ENCODE measurements at places on chromosomes 7 and 10.

DNA sequence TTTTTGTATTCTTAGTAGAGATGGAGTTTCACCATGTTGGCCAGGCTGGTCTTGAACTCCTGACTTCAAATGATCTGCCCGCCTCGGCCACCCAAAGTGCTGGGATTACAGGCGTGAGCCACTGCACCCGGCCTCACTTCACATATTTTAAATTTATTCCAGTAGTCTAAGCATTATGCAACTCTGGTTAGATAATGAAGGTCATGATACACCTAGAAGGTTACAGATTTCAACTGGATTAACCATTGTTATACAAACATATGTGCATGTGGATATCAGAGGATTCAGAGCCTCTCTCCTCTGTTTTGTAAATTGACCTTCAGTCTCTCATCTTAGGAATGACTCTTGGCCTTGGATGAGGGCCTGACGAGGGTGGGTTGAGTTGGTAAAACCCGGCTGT, 146.3 kb downstream of the DPP6 start:
- DNase-seq = no peak

DNA sequence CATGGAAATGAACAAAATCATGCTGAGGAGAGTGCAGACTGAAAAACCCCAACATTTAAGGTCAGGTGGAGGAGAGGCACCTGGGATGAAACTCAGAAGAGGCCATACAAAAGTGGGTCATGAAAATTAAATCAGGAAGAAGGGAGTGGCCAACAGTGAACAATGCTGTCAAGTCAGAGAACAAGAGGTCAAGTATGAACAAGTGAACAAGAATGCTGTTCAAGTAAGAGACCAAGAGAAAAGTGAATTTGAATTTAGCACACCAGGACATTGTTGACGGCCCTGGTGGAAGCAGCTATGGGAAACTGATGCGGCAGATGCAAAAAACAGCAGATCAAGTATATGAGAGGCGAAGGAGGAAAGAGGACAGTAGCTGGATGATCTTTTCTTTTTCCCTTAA, 7.9 kb downstream of the CEP41 start:
- no peak for DNase-seq

DNA sequence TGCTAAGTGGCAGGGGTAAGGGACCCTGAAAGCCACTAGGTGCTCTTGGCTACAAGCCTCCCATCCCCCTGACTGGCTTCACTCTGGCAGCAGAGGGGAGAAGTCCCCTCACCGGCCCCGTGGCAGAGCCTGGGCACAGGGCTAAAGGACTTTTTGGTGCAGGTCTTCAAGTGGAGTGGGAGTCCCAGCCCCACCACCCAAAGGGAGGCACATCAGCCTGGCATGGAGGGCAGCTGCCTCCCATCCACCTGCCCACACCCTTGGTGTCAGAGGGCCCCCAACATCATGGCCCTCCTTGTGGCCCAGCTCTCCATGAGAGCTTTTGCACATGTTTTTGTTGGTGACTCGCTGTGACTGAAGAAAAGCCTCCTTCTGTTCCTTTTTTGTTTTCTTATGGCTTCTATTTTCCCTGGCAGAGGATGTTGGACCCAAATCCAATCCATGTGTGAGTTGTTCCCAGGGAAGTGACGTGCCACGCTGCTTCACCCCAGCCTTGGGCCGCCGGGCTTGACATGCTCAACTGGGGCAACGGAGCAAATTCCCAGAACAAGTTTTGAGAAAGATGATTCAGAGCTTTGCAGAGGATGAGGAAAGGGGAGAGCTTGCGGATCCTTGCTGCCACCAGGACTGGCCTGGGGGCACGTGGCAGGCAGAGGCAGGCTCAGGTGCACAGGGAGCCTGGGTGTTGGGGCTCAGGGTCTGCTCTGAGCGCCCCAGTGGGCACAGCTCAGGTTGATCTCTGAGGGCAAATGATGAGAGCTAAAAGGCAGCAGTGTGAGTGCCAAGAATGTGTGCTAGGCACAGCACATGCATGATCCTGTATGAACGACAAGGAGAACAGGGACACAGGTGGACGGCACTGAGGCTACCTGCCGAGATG, 1.9 kb upstream of the AEBP1 start:
- peak; percentile 95 for DNase-seq

DNA sequence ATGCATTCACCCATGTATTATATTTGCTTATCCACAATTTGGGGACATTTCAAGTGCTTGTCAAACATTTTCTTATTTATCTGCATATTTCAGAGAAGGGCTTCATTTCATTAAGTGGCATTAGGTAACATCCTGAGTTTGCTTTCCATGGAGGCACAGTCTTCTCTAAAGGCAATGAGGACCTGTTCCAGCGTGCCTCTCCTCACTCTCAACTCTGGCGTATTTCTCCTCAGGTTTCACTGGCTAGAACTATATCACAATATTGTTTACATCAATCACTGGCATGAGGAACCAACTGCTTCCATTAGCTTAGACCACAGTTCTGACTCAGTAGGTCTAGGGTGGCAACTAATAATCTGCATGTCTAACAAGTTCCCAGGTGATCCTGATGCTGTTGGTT, 177.2 kb downstream of the TAX1BP1 start:
- no peak for DNase-seq

GRCh38 chr7:135817583-135817982, 69.0 kb upstream of the FAM180A start:
- DNase-seq = no peak

DNA sequence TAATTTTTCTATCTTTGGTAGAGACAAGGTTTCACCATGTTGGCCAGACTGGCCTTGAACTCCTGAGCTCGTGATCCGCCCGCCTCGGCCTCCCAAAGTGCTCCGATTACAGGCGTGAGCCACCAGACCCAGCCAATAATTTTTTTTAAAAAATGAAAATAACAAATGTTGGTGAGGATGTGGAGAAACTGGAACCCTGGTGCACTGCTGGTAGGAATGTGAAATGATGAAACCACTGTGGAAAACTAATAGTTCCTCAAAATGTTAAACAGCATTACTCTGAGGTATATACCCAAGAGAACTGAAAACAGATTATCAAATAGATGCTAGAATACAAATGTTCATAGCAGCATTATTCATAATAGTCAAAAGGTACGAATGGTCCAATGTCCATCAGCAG, 23.0 kb upstream of the YWHAG start:
- no peak for DNase-seq

DNA sequence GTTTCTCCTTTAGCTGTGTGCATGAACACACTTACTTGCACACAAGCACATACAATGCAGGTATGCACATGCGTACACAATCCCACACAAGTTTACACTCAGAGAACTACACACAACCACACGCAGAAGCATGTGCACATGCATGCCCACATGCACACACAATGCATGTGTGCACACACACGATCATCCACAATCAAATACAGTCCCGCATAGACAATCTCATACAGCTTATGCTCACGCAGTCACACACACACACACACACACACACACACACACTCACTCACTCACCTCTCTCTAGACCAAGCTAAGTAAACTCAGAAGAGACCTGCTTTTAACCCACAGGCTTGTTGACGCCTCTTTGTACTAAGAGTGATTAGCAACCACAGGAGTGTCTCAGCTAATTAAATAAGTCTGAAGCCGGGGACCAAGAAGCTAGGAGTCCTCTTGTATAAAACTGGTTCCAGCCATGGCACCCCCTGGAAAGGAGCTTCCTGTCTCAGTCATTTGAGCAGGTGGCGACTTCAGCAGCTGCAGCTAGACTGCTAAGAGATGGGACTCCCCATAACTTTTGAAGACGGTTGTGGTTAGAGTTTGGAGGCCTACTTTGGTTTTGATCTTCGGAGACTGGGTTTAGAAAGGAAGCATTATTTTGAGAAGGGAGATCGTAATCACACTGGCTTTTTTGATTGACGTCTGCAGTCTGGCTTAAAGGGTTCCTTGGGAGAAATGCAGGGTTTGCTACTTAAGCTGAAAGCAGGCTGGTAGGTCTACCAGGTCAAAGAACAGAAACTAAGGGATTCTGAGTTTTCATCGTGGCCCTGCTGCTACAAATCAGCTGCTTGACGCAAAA, 82.3 kb upstream of the ADRB1 start:
- DNase-seq = no peak

GRCh38 chr10:12107781-12108180, 21.7 kb upstream of the SEC61A2 start:
- DNase-seq = no peak

GRCh38 chr10:100364175-100364574, 17.1 kb downstream of the SCD start:
- DNase-seq = no peak

- DNase-seq = no peak
Measured at GRCh38 chr10:126353666-126354065, 34.6 kb downstream of the ADAM12 start.

- DNase-seq = no peak
Measured at GRCh38 chr10:61481597-61481996, 28.4 kb upstream of the TMEM26 start.

DNA sequence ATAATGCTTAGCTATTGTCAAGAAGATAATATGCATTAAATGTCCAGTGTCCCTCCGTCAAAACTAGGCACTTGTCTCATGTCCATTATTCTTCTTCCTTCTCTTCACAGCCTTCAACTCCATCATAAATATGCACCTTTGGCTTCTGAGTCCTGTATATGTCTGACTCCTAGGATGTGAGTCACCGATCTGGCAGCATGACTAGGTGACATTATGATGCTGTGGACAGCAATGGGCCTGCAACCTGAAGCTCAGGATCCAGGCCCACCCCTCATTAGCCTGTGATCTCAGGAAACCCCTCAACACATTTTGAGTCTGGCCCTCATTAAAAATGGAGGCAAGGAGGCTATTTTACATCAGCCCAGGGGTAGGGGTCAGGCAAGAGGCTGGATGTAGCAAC, 362.5 kb upstream of the ZMIZ1 start:
- DNase-seq = no peak

GRCh38 chr10:79403441-79404230, 41.8 kb downstream of the ZCCHC24 start:
- peak; percentile 59 for DNase-seq

DNA sequence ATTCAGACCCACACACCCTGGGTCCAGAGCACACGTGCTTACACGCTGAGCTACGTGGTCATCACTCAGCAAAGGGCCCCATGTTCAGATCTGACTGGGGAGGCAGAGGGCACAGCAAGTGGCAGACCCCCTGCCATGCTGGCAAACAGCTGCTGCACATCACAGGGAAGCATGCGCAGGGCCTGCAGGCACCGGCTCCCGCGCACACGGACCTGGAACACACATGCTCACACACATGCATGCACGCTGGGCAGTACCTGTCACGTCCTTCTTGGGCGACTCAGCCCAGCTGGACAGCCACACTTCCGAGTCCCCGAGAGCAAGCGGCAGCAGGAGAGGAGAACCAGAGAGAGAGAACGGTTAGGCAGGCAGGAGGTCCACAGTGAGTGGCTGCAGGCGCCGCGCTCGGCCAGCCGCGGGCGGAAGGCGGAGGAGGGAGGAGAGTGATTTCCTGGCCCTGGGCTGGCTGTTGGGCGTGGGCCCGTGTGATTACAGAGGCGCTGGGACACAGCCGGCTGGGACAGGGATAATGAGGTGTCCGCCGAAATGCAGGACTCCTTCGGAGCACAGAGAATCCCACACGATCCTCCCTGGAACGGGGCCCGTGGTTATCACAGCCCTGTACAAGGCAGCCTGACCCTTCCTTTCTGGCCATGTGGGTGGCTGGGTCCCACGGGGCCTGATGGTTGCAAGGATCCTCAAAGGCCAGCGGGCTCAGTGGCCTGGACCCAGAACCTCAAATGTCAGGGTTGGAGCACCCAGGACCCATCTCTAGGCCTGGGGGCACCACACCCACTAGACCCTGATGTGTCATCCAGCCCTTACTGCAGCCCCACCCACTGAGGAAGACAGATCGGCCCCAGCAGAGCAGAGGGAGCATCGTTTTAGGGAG, 175.1 kb downstream of the NEURL1 start:
- DNase-seq = peak; percentile 61

GRCh38 chr10:116691635-116692034, 50.7 kb downstream of the HSPA12A start:
- no peak for DNase-seq

GRCh38 chr10:51170518-51171245, 96.4 kb downstream of the PRKG1 start:
- DNase-seq = peak; percentile 20

DNA sequence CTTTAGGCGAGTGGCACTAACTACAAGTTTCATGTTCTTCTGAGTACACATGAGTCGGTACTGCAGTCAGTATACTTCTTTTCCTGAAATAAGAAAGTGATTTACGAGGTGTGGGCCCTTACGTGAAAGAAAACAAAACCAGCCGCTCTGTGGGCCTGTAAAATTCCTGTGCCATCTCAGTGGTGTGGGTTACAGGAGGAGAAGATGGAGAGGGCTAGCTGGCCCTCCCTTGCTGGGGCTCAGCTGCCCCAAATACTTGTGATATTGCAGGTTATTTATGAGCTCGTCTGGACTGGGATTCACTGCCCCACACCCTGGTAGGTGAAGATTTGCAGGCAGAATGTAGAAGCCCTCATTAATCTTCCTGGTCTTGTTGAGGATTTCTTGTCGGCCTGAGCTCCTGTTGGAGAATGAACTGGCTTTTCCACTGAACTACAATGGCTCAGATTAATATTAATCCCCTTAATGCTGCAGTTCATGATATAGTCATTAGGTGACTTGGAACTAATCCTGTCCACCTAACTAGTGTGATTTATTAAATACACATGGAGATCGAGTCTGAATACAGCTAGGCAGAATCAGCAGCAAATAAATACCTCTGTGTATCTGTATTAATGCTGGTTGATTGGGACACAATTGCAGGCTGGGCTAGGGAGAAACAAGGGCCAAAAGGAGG, 68.0 kb downstream of the GBF1 start:
- peak; percentile 29 for DNase-seq

- no peak for DNase-seq
Measured at GRCh38 chr10:96230527-96230926, 40.8 kb downstream of the BLNK start.

GRCh38 chr7:1673581-1674118, 3.6 kb downstream of the ELFN1 start:
- DNase-seq = no peak

GRCh38 chr10:77638321-77639101, 903 bp upstream of the KCNMA1 start:
- peak; percentile 61 for DNase-seq

DNA sequence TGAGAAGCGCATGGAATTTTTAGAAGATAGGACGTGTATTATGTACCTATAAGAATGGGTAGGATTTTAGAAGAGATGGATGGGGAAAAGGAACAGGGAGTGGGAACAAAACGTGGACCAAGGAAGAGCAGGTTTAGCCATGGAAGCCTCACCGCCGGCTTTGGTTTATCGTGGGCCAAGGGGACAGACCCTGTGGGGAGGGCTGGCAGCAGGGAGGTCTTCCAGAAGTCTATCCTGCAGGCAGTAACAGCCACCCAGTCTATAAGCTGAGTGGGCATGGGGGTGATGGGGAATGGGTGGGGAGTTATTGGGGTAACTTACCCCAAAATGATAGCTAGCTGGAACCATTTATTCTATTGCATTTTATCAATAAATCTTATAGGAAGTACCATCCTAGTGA, 44.9 kb downstream of the IKZF1 start:
- no peak for DNase-seq

- no peak for DNase-seq
Measured at GRCh38 chr10:59008452-59008851, 168.0 kb upstream of the PHYHIPL start.

Data from AG10803 (cell line).